H7 (cell line): ENCODE measurements at places on chromosomes 1 and 21. TPM values are rescaled to one million over a fixed set of nuclear protein-coding genes. Genes with fewer than 3 reads are reported as not detected.

The COL16A1 gene
- total RNA-seq: 10.3 and 13.8 TPM in 2 replicates

DNA sequence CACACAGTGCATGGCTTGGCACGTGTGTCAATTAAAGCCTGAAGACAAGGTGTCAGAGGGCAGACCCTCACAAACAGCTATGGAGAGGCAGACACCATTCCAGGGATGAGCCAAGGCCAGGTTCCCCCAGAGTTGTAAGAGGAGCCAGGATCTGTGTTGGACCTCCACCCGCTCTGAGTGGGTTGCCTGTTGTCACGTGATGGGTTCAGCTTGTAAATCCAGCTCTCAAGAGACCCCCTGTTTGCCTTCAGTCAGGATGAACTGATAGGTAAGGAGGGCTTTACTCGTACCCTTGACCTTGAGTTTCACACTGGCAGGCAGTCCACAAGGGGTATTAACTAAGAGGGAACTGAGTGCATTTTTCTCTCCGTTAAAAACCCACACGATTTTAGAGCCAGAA lies 27.7 kb upstream of the KCND3 start:
- no peak for DNase-seq

The TMEM82 gene
- 1.00 and 2.2 TPM in 2 replicates for total RNA-seq

- DNase-seq: no peak
Measured at GRCh38 chr1:90840352-90840751, 123.2 kb upstream of the BARHL2 start.

DNA sequence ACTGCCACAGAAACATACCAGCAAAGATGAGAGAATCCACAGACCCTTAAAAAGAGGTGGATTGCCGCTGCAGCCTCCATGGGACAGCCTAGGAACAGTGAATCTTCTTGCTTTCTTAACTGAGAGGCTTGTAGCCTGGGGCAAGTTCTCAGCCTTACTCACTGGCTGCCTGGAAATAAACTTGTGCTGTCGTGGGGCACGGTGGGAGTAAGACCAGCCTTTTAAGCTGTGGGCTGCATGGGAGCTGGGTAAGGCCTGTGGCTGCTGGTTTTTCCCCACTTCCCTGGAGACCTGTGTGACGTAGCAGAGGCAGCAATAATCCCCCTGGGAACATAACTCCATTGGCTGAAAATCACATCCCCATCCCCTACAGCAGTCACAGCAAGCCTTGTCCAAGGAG lies 30.8 kb downstream of the CD2 start:
- no peak for DNase-seq
